ENCODE measurements at places on chromosomes 3 and 15.

DNA sequence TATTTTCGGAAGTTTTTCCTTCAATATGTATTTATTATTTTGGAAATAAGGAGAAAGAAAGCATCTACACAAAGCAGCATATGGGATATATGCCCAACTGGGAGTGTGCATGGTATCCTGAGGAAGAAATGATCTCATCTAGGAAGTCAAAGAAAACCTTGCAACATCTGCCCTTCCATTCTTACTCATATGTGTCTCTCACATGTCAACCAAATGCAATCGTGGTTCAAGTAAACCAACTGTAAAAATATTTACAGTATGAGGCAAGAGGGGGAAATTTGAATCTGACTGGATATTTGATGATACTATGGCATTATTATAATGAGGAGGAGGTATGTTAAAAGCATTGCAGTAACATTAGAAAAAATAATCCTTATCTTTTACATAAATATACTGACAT lies 3.2 kb upstream of the SCG3 start:
- DNase-seq, result no peak

DNA sequence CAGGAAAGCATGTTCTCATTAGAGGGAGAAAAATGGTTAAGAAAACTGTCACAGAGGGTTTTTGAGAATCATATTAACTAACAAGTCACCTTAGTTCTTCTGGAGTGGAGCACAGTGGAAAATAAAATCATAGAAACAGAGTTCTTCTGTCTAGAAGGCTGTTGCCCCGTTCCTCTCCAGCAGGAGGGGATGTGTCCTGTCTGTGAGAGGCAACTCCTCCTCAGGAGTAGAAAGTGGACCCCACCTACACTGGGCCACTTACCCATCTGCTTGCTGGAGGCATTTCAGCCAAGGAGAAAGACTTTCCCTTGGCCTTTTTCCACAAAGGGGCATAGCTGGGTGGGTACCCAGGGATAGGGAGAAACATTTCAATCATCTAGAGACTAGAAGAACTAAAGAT lies 106.6 kb downstream of the SSR3 start:
- DNase-seq, result peak; percentile 15

DNA sequence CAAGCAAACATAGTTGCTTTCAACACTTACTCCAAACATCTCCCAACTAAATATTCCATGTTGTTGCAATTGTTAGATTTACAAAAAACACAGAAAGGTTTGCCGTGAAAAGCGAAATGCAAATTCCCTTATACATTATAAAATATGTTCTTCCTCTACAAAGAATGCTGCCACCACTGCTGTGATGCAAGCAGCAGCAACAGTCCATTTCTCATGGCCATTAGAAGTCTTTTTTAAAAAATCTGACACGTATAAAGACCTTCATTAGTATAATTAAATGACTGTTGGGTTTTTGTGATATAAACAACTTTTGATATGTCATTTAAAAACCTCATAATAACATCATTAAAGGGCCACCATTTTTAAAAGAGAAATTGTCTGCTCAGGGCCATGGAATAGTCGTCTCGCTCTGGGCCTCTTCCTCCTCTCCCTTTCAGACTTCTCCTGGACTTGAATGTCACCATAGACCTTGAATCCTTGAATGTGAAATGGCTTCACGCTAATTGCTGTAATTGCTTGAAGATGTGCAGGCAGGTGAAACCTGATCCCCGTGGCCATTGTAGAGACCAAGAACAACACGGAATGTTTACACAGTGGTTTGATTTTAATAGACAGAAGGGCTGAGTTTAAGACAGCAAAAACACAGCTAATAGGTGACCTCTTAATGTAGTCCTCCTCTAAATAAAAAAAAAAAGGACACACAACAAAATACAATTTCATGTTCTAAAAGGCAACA lies 450.4 kb downstream of the FOXP1 start:
- no peak for DNase-seq

DNA sequence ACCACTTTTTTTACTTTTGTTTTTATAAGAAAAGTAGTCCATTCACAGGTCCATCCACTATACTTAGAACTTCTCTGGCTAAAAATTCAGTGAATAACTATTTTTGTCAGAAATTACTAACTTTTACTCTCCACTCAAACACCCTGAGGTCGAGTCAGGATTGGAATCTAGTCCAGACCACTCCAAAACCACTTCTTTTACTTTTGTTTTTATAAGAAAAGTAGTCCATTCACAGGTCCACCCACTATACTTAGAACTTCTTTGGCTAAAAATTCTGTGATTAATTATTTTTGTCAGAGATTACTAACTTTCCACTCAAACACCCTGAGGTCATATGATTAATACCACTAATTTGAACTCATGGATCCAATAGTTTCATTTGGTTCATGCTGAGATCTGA lies 239.4 kb downstream of the RORA start:
- DNase-seq, result no peak

GRCh38 chr15:94840794-94841783 lies 609.7 kb downstream of the MCTP2 start:
- DNase-seq, result no peak

- DNase-seq, result no peak
Observed at GRCh38 chr3:123767009-123767372, 117.1 kb downstream of the MYLK start.

GRCh38 chr3:187031934-187032333 lies 101.6 kb downstream of the ST6GAL1 start:
- no peak for DNase-seq

- DNase-seq, result no peak
Observed at GRCh38 chr3:5690904-5691532, 503.5 kb downstream of the EDEM1 start.

DNA sequence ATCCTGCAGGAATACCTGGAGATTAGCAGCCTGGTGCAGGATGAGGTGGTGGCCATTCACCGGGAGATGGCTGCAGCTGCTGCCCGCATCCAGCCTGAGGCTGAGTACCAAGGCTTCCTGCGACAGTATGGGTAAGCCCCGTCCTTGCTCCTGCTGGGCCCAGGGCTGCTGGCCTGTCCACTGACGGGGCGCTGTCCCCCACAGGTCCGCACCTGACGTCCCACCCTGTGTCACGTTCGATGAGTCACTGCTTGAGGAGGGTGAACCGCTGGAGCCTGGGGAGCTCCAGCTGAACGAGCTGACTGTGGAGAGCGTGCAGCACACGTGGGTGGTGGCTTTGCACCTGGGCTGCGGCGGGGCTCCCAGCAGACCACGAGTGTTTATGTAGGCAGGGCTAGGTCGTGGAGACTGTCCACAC lies 5.0 kb downstream of the FES start:
- no peak for DNase-seq

DNA sequence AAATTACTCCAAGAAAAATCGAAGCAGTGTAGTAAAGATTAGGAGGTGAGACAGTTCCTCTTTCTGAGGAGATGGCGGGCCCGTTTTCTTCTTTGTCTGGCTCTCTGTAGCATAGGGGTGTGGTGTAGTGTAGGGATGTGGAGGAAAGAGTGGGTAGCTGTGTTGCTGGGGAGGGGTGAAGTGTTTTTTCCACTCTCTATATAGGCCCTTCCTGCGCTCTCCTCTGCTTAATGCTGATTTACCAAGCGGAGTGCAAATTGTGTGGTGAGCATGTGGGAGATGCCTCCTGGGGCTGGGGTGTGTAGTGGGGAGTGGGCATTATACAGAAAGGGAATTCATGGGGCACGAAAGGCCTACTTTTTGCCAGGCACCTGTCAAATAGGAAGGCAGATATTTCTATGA lies 94.9 kb downstream of the ST6GAL1 start:
- DNase-seq, result peak; percentile 43

- no peak for DNase-seq
Observed at GRCh38 chr3:15896500-15896899, 98.7 kb upstream of the ANKRD28 start.

- DNase-seq, result no peak
Observed at GRCh38 chr3:197434830-197435229, 120.9 kb downstream of the BDH1 start.

- no peak for DNase-seq
Observed at GRCh38 chr3:150414258-150414657, 6.2 kb downstream of the TSC22D2 start.

GRCh38 chr15:72285927-72286516 lies 13.7 kb upstream of the PARP6 start:
- peak; percentile 38 for DNase-seq

DNA sequence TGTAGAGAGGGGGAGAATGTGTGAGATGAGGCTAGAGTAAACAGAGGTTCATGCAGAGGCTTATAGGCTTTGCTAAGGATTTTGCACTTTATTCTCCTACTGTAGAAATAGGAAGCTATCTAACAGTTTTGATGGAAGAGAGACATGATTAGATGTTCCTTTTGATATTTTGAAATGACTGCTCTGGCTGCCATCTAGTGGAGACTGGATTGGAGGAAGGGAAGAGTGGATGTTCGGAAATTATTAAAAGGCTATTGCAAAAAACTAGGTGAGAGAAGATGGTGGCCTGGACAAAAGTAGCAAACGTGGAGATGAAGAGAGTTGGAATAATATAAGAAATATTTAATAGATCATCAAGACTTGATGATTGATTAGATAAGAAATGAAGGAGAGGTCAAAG lies 42.2 kb downstream of the SYN2 start:
- no peak for DNase-seq

DNA sequence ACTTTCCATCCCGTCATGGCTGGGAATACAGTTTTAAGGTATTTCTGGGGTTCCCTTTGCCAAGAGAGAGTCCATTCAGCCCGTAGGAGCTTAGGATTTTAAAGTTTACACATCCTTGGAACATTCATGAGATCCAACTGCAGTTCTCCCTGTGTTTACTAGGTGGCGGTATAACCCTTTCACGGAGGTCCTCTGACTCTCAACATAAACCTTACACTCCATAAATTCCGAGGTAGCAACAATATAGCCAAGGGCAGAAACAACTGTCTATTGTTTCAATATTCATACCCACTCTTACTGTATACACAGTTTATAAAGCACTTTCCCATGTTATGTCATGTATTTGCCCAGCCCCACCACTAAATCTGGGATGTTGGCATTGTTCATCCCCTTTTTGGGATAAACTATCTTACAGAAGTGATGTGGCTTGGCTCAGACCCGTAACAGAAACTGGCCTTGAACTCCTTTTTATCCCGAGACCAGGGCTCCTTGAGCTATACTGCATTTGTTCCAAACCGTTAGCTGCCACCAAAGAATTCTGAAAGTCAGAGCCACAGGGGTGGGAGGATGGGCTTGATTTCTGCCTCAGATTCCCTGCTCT lies 69.2 kb upstream of the COL6A5 start:
- no peak for DNase-seq

- no peak for DNase-seq
Observed at GRCh38 chr15:74320352-74321247, 46.8 kb downstream of the CYP11A1 start.

- no peak for DNase-seq
Observed at GRCh38 chr15:100777821-100778220, 101.8 kb upstream of the ALDH1A3 start.

- DNase-seq, result no peak
Observed at GRCh38 chr3:186823386-186823785, 17.1 kb upstream of the RFC4 start.

DNA sequence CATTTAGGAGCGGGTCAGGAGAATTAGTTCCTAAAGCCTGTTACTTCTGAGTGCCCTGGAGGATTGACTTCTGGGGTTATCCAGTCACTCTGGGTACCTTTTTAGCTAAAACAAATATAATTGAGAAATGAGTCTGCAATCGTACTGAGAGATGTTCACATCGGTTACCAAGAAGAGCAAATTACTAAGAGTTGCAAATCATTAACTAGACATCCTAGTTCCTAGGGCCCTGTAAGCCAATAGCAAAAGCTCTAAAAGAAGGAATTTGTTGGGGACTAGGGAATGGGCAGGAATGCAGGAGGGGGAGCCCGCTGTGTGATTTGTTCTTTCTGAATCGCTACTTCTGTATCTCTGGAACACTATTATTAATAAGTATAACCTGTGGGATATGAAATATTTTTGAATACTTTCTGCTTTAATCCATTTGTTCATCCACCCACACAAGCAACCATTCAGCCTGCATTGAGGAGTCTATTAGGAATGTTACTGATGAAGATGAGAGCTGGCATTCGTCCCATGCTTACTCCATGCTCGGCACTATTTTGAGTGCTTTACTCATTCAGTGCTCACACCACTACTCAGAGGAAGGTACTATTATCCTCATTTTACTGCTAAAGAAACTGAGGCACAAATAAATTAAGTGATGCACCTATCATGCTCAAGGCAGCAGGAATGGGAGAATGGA lies 31.5 kb upstream of the KY start:
- DNase-seq, result no peak

- no peak for DNase-seq
Observed at GRCh38 chr3:81463781-81464180, 297.7 kb downstream of the GBE1 start.
